Brain (organoid and tissue), 16 donors: ENCODE measurements at places on chromosomes 1 and 21.

- peak; percentile 88 for DNase-seq
Observed at GRCh38 chr1:233790662-233791371, 113.7 kb upstream of the SLC35F3 start.

DNA sequence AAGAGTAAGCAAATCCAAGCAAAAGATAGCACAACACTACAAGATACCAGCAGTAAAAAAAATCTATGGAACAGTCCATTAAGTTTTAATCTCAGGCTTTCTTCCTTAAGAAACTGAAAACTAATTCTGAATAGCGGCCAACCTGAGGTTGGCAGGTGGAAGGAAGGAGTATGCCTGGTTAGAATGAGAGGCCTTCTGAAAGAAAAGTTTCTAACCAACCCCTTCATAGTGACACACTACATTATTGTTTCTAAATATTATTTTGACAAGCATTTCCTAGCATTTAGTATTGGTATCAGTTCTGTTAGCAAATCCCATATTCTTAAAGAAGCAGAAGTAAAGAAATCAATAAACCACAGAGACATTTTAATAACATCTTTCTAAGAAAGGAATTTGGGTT is 205.7 kb upstream of the PTBP2 start:
- no peak for DNase-seq

GRCh38 chr1:241343956-241344355 is 13.0 kb downstream of the RGS7 start:
- DNase-seq = no peak

- DNase-seq = no peak
Observed at GRCh38 chr1:208008534-208008933, 97.6 kb upstream of the CD34 start.

GRCh38 chr1:172723251-172723650 is 64.3 kb downstream of the FASLG start:
- no peak for DNase-seq

GRCh38 chr1:22177354-22178003 is 34.6 kb upstream of the WNT4 start:
- DNase-seq = no peak

- DNase-seq = no peak
Observed at GRCh38 chr1:156895455-156895812, 1.9 kb downstream of the PEAR1 start.

- DNase-seq = no peak
Observed at GRCh38 chr1:226981838-226982237, 41.7 kb downstream of the COQ8A start.
